T-helper 9 cell (primary cell): ENCODE measurements at places on chromosomes 3 and 15.

GRCh38 chr3:171348121-171348520 is 112.1 kb downstream of the TNIK start:
- no peak for DNase-seq

DNA sequence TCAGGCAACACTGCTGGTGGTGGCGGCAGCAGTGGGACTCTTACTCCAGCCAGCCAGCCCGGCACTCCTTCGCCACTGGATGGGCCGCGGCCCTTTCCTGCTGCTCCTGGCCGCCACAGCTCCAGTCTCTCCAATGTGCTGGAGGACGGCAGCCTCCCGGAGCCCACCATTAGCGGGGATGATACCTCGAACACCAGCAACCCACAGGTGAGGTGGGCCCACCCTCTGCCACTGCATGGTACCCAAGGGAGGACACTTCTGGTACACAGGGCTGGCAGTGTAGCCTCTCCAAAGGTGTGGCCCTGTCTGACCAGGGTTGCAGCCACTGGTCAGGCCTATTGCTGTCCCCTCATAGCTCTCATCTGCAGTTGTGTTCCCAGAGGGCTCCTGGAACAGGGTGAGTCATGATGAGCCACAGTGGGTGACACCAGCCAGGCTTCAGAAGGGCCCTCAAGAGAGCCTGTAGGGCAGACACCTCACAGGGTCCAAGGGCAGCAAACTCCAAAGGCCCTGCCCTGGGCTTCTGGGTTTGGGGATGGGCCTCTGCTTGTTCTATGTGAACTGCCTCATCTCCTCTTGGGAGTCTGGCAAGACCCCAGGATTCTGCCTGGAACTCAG is 20.8 kb downstream of the NBEAL2 start:
- DNase-seq = no peak

DNA sequence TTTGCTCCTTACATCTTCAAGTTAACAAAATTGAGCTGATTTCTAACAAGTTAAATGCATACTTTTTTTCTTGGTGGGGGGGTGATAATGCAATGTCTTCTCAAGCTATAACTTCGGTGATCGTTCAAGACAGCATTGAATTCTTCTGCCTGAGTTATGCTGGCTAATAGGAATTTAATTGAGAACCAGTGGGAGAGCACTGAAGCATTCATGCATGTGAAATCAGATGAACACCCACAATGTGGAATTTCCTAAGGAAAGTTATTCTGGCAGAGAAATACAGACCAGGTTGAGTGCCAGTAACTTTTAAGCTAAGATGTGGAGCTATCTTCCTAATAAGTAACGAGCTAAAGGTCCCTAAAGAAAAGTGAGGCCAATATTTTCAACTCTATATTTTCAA is 3.0 kb downstream of the SPATA16 start:
- DNase-seq = no peak

DNA sequence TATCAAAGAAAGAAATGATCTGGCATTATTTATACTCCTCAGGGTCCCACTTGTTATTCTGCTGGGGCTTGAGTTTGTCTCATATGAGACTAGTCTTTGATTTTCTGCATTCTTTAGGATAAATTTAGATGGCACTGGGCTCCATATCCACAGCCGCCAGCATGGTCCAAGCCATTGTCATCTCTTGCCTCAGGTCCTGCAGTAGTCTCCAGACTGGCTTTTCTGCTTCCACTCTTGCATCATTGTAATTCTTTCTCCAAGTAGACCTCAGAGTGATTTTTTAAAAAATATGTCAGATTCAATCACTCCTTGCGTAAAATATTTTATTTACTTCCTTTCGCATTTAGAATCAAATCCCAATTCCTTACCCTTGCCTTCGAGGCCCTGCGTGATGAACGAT is 50.4 kb upstream of the ST3GAL6 start:
- no peak for DNase-seq

GRCh38 chr15:40957581-40958051 is 4.3 kb downstream of the CHAC1 start:
- no peak for DNase-seq

DNA sequence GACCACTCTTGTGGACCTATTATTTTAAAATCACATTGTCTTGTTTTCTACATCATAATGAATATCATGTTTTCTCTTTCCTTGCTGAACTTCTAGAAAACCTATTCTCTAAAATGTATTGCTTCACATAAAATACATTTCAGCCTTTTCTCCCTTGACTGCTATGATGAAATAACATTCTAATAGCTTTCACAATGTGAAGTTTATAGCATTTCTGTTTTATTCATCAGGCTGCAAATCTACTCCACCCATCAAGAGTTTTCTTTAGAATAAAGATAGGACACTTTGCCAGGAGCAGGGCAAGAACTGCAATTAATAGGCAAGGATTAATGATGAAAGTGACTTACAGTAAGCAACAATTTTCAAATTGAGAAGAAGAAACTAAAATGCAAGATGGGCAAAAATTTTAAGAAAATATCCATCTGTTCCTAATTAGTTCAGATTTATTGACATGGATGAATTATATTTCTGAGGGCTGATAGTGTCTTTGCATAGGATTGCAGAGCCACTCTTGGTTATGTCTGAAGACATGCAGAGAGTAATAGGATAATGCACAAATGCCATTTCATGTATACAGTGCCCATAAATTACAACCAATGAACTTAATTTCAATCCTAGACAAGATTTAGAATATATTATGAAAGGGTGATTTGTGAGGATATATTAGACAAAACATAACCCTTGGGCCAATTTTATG is 21.7 kb downstream of the LEKR1 start:
- DNase-seq = no peak

DNA sequence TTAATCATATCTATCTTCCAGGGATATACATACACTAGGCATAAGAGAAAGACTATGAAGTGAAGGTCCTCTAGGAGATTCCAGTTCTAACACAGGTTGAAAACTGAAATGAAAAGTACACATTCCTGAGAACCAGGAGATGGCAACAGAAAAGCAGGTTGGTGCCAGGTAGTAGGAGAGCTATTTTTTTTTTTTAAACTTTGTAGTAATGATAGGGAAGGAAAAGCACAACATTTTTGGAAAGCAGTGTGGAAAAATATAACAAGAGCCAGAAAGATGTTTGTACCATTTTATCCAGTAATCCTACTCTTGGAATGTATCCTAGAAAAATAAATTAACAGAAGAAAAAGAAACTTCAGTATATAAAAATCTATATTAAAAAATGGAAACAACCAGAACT is 189.9 kb downstream of the DTWD1 start:
- DNase-seq = no peak

GRCh38 chr15:94246016-94246415 is 14.7 kb downstream of the MCTP2 start:
- DNase-seq = no peak

GRCh38 chr3:14510838-14511622 is 29.1 kb downstream of the GRIP2 start:
- DNase-seq = no peak

DNA sequence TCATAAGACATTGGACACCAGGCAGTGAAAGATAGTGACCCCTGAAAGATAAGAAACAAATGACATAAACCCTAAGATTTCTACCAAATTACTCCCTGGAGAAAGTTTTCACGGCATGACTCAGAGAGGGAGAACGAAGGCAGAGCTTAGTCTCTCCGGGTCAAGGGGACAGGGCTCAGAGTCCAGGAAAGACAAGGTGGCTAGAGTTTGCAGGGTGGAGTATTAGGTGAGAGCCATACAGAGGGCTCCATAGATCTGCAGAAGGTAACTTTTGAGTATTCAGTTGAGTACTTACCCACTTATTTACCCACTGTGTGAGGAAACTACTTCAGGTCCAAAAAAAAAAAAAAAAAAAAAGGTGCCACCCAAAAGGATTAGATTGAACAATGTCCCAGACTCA is 143.2 kb downstream of the C3orf70 start:
- no peak for DNase-seq

GRCh38 chr3:163766112-163766511 is 1312.2 kb downstream of the SI start:
- no peak for DNase-seq

GRCh38 chr3:178672275-178672674 is 136.0 kb downstream of the KCNMB2 start:
- no peak for DNase-seq

DNA sequence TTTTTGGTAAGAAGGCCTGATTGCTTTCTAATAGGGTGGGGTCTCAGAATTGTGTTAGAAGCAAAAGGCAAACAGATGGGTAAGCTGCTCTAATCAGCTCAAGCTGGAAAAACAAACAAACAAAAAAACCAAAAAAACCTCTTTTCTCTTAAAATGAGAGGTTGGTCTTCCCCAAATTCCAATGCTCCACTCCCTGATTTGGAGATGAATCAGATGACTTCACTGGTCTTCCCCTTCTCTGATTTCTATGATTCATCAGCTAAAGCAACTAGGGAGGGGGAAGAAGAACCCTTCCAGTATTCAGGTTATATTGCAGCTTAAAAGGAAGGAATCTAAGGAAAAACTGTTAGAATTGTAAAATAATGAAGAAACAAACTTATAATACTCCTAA is 9.6 kb upstream of the ANXA2 start:
- no peak for DNase-seq

DNA sequence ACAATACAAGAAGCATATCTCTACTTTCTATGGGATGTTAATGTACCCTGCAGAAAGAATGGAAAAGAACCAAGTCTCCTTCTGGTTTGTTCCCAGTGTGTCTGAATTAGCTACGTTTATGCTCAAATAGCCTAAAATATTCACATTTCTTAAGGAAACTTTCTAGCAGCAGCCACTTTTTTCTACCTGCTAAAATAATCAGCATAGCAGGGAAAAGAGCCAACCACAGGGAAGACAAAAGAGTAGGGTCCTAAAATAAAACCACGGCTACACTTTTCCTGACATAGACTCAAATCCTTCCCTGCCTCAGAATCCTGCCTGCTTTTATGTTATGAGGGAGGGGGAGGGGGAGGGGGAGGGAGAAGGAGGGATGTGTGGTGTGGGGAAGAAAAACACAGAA is 136.7 kb downstream of the GBE1 start:
- no peak for DNase-seq

- DNase-seq = no peak
Observed at GRCh38 chr3:175193815-175194518, 334.8 kb downstream of the NAALADL2 start.

DNA sequence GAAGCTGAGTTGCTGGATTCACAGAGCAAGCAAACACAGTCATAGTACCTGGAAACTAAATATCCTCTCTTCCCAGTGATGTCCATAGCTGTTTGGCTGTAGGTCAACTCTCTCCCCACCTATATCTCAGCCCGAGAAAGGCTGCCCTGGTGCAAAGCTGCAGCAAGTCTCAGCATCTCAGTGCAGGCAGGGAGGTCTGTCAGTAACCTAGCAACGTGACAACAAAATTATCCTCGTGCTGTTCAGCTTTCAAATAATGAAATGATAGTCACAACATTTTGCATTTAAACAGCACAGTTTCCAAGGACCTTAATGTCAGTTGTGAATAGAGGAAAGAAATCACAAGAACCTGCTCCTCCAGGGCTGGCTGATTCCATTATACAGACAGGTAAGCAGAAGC is 83.6 kb downstream of the CHST2 start:
- DNase-seq = no peak

GRCh38 chr3:76346690-76347089 is 561.3 kb upstream of the ZNF717 start:
- DNase-seq = no peak

DNA sequence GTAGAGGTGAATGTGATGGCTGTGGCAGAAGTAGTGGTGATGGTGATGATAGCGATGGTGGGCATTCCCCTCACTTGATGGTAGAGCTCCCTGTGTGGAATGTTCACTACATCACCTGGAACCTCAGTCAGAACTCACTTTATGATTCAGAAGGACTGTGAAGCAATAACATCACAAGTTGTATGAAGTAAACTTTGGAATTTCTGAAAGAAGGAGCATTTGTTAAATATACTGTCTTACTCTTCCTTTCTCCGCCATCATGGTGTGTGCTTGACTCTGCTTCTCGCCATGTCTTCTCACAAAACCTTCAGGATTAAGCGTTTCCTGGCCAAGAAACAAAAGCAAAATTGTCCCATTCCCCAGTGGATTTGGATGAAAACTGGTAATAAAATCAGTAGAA is at the start of gene PP2D1:
Gene PP2D1 (minus strand): TSS at position 101 of the 400 bp plus-strand sequence. CDS start 192 bp downstream, outside the sequence.
- no peak for DNase-seq

- DNase-seq = no peak
Observed at GRCh38 chr3:158458464-158458863, 112.5 kb upstream of the MLF1 start.

DNA sequence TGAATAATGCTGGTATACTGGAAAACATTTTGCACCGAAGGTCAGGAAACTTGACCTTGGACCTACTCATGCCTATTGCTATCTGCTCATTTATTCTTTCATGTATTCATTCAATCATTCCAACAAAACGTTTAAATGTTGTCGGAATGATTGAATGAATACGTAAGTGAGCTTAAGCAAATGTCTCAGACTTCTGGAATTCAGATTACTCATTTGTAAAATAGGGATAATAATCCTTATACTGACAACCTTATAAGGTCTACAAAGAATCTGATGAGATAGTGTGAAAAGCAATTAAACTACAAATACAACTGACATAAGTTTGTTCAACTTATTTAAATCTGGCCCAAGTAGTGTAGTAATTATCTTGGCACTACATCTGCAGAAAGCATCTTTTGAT is 288.7 kb downstream of the WDR72 start:
- DNase-seq = no peak

- no peak for DNase-seq
Observed at GRCh38 chr3:188217011-188217463, 63.1 kb downstream of the LPP start.

DNA sequence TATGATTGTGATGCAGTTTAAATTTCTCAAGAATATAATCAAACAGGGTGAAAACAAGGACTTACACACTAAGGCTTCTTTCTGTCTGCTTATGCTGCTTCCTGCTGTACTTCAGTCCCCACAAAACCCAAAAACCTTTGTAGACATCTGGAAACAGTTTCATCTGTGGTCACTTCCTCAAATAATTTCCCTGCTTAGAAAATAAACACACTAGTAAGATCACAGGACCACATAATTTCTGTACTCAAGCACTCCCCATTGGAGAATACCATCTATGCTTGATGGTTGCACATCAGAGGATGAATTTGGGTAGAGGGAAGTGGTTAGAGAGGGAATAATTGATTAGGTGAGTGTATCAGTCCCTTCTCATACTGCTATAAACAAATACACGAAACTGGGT is 266.2 kb downstream of the LSAMP start:
- DNase-seq = no peak
